ENCODE measurements at places on chromosomes 7 and 10.

- peak; percentile 35 for DNase-seq
These were observed 20.8 kb downstream of the LAMB4 start for GRCh38 chr7:108109221-108109908.

DNA sequence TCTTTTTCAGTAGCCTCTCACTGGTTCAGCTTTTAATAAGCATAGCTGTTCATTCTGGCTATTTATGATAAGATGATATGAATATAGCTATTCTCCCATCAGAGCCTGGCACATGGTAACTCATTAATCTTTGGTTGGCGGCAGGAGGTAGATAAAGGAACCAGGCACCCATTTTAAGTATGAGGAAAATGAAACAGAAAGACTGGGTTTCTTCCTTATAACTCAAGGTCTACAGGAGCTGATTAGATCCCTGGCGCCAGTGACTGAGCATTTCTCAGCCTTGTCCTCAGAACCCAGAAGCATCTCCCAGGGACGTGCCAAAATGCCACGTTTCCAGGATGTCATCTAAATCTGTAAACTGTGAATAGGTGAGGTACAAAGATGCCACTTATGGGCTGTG, 141.9 kb downstream of the TCF7L2 start:
- peak; percentile 23 for DNase-seq

DNA sequence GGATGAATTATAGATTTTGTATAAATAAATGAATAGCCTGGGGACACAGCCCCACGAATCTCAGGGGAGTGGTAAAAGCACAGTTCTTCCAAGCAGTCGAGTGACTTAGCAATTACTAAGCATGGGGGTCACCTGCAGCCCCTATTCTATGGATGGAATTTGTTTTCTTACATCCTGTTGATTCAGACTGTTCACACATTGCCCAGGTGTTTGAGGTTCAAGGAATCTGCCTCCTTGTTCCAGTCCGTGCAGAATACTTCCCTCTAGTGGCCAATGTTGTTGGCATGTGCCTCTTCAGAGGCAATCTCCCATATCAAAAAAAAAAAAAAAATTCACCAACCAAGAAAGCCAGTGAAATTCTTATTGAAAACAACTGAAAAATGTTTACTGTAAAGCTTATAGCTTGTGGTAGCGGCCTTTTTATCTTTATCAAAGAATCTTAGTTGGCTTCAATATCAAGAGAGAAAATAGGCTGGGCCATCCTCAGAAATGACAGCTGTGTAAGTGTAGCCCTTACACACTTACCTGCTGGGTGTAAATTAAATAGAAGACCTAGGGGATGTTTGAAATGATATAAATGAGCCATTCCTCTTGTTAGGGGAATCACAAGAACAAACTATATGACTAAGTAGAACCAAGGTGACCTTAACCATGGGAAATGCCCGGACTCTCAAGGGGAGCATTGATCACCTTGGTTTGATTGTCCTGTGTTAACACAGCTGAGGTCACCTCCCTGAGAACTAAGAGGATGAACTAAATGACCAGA, 7.8 kb downstream of the LIPM start:
- peak; percentile 63 for DNase-seq

DNA sequence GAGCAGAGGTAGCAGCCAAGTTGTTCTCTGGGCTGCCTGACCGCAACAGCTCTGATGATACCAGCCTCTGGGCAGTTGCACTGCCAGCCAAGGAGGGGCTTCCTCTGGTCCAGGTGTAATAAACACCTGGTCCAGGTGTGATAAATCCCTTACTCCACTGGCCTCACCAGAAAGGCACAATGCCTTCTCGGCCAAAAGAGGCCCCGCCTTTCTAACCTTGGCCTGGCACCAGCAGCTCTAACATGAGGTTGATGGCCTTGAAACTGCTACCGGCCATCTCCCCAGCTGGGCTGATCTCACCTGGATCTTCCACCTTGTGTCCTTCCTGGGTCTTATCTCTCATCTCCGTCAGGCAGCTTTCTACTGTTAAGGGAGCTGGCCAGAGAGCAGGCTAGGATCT, 45.5 kb upstream of the PDZD8 start:
- DNase-seq = no peak

DNA sequence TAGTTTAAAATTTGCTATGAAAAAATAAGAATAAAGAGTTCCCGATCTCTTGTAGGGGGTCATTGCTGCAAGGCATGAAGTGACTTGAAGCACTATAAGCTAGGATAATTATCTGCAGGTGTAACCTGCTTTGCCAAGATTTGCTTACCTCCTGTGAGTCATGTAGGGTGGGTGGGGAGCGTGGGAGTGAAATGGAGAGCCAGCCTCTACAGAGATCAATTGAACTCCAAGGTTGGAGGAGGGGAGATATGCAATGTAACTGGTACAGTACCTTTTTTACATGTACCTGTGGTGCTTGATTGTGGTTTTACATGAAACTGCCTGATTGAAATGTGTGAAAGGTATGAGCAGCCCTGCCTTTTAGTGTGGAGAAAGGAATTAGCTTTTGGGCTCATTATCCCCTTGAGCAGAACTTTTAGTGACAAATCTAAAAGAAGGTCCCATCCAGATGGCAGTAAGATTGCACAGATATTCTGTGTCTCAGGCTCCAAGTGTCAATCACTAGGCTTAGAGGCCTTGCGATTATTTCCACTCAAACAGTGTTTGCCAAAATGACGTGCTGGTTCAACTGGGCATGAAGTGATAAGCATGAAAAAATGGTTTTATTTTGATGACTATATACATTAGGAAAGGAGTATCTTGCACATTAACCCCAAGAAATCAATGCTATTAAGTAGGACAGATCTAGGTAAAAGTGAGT, 138.6 kb upstream of the GRB10 start:
- no peak for DNase-seq

DNA sequence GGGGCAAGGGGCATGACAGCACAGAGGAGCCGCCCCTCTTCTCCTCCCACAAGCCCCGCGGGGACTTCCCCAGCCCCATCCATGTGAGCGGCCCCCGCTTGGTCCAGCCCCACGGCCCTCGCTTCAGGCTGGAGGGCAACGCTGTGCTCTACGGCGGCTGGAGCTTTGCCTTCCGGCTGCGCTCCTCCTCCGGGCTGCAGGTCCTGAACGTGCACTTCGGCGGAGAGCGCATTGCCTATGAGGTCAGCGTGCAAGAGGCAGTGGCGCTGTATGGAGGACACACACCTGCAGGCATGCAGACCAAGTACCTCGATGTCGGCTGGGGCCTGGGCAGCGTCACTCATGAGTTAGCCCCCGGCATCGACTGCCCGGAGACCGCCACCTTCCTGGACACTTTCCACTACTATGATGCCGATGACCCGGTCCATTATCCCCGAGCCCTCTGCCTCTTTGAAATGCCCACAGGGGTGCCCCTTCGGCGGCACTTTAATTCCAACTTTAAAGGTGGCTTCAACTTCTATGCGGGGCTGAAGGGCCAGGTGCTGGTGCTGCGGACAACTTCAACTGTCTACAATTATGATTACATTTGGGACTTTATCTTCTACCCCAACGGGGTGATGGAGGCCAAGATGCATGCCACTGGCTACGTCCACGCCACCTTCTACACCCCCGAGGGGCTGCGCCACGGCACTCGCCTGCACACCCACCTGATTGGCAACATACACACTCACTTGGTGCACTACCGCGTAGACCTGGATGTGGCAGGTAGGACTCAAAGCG, 5.1 kb downstream of the AOC1 start:
- DNase-seq = no peak

DNA sequence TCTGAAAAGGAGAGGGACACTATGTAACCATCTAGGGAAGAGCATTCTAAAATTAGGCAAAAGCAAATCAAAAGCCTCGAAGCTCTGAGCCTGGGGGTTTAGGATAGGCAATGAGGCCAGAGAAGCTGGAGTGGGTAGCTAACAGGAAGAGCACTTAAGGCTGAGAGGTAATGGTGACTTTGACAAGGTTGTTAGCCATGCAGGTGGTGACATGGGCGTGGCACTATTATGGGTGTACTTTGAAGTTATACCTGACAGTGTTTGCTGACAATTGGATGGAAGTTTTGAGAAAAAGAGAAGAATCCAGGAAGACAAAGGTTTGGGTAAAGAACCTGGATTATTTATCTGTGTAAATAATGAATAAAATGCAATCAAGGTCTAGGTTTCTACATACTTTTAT, 383.0 kb upstream of the SEMA3C start:
- no peak for DNase-seq

- no peak for DNase-seq
These were observed 32.3 kb upstream of the PPIF start for GRCh38 chr10:79314761-79315601.

DNA sequence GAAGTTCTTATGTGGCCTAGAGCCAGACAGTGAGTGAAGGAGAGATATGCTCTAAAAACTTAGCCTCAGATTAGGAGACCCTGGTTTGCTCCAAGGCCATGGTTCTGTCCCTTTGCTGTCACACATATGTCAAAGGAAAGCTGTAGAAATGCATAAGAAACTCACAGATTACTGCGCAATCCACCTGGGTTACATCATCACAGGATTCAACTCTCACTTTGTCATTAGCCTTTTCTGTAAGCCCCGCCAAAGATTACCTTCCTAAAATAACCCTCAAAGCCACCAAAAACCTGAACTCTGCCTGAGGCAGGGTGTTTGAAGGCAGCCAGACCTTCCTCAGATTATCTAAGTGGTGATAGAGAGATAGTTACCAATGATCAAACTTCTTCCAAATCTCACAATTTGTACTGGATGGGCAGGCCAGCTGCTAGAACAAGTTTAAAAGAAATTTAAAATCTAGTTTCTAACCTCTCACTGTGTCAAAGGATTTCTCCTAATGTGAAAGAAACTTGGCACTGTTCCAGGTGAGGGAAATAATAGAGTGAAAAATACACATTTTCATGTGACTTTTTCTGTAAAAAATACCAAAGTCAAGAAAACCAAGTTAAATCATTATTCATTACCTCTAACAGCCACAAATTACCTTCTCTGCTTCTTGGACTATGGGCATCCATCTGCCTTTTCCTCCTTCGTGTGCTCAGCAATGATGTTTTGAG, 567.2 kb downstream of the SUGCT start:
- DNase-seq = no peak

DNA sequence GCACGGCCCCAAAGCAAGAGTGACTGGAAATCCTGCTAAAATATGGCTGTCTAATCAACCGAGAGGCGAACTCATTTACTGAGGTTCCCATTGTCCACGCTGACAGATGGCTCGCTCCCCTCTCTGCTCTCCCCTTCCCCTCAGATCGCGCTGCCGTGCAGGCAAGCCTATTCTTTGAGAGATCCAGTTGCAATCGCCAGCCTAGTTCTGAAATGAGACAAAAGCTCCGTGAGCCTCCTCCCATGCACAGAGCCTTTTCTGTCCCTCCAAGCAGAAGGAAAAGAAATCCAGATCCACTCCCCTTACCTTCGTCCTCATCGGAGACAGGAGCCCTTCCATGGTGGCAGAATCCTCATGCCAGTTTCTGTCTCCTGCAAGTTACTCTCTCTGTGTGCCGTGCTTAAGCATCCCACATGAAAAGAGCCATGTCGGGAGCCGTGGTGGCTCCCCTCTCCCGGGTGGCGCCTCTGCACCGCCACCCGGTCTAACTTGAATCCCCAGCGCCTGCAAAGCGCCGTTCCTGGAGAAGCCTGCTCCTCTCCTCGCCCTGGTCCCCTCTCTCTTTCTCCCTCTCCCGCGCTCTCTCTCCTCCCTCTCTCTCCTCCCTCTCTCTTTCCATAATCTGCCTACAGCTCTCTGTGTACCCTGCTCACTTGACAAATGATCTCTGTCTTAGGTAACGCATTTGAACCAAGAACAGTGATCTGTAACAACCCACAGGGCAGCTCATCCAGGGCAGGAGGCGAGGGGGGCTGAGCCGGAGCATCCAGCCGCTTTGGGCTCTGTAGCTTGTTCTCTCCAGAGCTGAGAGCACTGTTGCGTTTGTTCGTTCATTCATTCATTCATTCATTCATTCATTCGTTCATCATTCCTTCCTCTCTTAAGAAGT, 156.8 kb downstream of the FRMD4A start:
- no peak for DNase-seq

DNA sequence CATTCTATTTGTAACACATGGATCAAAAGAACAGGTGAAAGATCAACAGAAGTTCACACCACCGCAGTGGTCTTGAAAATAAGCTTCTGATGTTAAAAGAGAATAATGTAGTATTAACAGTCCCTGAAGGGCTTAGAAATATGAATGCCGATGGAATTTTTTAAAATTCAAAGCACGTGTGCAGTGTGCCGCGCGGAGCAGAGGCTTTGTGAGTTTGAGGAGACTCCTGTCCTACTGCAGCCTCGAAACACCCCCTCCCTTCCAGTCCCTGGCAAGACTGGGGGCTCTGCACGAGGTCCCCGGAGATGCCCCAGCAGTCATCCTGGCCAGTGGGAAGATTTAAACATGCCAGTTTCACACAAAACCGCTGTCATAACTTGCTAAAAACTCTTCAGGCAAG, 196.6 kb downstream of the DIP2C start:
- DNase-seq = no peak

DNA sequence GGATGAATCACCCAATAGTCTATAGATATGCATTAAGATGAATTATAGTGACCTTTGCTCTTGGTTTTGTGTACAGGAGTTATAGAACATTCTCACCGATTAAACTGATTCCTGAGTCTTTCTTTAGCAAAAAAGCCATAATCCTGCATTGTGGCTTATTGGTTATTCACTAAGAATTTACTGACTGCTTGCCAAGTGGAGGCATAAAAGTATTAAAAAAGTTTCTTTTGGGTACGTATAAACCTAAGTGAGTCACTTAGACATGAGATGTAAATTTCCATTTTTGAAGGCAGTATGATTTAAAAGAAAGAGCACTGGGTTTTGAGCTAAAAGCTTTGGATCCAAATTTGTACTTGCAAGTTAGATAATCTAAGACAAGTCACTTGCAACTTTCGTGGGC, 100.7 kb downstream of the CDK6 start:
- no peak for DNase-seq

GRCh38 chr7:127253281-127254162, 781 bp upstream of the GRM8 start:
- DNase-seq = peak; percentile 65

All from suppressor macrophage treated with lipopolysaccharide for 4 hours (primary cell).